Adipocyte (in vitro differentiated cells): ENCODE measurements at places on chromosomes 7 and 10.

GRCh38 chr7:129829737-129830631 lies 122.8 kb downstream of the UBE2H start:
- DNase-seq: peak; percentile 90

DNA sequence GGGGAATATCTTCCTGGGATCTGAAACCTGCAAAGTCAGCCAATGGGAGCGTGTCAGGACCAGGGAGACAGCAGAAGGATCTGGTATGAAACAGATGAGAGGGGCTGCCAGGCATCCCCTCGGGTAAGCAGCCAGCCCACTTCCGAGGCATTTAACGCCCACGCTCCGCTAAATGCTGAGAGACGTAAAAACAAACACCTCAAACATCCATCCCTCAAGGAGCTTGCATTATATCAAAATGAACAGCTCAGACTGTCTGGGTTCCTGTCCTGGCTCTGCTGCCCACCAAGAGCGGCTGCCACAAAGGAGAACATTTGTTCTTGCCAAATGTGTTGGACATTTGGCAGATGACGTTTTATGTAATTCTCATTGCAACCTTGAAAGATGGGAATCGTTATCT lies 7.0 kb upstream of the SERPINE1 start:
- DNase-seq: no peak

DNA sequence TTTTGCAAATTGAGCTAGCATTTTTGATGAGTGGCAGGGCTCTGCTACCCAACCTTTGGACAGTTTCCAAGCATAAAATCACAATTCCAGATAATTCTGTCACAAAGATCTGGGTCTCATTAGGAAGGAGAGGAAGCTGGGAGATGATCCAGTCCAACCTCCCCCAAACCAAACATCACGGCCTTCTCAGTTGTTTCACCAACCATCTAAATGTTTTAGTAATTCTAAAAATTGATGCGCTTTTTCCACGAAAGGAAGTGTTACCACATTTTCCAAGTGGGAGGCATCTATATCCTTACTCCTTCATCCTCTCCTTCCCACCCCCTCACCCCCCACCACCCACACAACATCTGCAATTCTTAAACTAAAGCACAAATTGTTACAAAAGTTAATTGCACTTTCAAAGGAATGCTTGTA lies 108.3 kb downstream of the EGFR start:
- peak; percentile 57 for DNase-seq

DNA sequence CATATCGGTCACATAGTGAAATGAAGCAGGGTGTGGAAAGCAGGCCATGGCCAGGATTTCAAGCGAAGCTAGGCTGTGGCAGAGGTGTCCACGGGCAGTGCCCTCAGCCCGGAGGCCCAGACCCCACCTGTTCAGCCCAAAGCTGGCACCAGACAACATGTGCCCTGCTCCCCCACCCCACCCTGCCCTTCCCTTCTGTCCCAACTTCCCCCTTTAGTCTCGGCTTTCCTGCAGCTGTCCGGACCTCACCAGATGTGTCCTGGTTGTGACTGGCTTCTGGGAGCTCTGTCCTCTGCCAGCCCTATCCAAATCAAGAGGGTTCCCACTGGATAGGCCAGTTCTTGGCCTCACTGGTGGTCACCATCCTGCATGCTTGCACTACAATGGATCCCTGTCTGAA lies 37.3 kb downstream of the ADAM12 start:
- DNase-seq: no peak

DNA sequence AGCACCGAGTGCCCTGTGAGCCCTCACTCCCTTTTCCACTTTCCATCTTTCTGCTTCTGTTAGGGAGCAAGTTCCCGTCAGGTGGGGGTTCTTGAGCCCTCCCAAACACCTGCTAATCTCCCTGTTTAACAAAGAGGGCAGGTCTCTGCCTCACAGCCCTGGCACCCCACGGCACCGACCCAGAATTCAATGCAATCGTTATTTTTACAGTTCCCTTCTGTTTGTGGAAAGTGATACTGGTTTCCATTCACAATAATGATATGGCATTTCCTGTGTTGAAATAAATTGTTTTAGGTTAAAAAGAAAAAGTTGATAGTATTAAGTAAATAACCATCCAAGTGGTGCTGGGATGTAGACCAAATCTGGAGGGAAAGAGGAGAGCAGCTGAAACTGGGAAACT lies 38.8 kb upstream of the SLC29A3 start:
- DNase-seq: no peak

GRCh38 chr7:90688810-90689209 lies 92.7 kb downstream of the CDK14 start:
- DNase-seq: no peak

- no peak for DNase-seq
Measured at GRCh38 chr7:149071641-149072437, 18.7 kb downstream of the ZNF786 start.

DNA sequence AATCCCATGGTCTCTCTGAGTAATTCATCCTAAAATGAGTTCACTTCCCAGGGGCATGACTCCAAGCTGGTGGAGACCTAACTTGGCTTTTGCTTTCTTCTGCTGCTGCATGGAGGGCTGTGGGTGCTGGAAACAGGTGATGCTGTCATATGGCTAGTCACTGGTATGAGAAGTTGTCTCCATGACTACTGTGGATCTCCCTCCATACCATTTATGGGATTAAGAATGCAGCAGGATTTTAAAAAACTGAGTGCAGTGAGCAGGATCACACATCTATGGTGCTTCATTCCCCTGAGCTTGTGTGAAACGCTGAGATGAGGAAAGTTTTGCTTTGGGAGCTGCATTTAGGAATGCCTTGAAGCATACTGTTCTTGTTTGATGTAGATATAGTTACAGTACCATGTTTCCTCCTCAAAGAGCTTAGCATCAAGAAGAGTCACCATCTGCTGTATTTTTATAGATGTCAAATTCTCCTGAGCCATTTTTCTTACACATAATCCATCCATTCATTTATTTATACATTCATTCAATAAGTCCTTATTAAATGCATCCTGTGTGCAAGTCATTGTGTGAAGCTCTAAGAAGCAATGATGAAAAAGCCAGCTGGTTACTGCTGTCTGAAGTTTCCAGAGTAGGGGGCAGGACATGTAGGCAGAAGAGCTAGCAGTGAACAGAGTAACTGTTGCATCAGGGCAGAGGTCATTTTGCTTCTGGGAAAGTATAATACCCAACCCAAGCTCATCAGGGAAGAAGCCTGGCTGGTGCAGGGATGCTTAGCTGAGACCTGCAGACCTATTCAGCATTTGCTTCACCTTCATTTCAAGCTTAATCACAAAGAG lies 534.8 kb downstream of the AUTS2 start:
- DNase-seq: peak; percentile 6

DNA sequence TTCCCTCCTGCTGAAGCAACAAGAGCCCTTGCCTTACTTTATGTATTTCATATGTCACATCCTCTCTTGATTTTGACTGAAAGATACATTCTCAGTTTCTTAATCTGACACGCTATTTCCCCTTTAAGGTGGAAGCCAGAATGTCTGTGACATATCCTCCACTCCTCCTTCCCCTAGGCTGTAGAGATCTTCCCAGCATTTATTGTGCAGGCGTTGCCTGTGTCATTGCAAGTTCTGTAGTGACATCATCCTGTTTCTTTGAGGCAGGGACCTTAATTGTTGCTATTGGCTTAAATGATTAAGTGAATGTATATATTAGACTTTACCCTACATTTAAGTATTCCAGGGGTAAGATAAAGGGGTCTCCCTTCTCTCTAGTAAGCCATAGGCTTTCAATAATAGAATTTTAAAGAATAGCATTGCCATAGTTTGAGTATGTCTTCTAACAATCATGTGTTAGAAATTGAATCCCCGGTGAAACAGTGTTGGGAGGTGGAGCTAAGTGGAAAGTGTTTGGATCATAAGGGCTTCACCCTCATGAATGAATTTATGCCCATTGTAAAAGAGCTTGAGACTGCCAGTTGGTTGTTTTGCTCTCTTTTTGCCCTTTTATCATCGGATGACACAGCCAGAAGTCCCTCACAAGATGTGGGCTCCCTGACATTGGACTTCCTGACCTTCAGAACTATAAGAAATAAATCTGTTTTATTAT lies 189.5 kb upstream of the CDC14C start:
- no peak for DNase-seq

- DNase-seq: no peak
Measured at GRCh38 chr7:131940621-131941165, 384.3 kb upstream of the PODXL start.

DNA sequence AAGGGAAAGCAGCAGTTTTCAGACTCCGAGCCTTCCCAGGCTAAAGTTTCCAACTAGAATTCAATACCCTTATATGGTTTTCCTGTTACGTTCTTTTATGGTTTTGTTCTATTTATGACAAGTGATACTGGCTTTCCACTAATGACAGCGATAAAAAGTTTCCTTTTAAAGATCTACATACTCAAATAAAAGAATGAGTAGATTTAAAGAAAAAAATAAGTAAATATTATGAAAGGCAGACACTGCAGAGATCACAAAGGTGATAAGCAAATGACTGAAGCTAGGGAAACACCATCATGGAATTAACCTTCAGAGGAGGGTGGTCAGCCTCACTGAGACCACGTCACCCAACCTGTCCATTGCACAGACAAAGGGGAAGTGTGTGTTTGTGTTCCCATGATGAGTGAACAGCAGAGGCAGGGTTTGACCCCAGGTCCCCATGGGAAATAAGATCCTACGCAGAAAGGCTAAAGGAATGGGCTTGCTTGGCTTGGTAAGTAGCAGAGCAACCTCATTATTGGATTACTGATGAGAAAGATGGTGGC lies 4.0 kb downstream of the VSIR start:
- DNase-seq: peak; percentile 32

DNA sequence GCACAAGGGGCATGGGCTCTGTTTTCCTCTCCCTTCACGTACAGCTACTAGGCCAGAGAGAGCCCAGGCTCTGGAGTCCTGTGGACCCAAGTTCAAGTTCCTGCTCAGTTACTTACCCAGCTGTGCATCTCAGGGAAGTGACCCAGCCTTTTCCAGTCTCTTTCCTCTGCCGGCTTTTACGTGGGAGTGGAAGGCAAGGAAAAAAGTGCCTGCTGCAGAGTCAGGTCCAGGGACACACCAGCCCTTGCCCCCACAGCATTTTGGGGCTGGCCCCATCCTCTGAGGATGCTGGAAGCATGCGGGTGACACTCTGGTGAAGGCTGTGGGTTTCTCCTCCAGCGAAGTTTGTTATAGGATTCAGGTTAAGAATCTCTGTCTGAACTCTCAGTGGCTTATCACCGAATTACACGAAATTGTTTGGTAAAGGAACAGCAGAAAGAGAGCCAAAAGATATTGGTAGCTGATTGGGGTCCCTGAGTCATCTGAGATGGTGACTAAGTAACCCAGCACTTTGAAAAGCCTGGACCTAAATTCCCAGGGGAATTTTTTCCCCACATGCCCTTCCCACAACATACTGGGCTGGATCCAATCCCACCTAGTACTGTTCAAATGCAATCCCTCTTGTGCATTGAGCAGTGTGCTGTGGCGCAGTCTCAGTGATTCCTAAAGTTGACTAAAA lies 424.3 kb downstream of the RPS24 start:
- DNase-seq: peak; percentile 39

GRCh38 chr10:26697163-26697921 lies at the start of gene PDSS1:
TSS of gene PDSS1 (plus strand) at chr10:26697701. CDS start at chr10:26697712, 11 bp downstream.
- DNase-seq: peak; percentile 83

GRCh38 chr10:79007421-79008319 lies 61.1 kb upstream of the ZMIZ1 start:
- peak; percentile 52 for DNase-seq

GRCh38 chr7:154436560-154436959 lies 384.4 kb downstream of the DPP6 start:
- DNase-seq: no peak

DNA sequence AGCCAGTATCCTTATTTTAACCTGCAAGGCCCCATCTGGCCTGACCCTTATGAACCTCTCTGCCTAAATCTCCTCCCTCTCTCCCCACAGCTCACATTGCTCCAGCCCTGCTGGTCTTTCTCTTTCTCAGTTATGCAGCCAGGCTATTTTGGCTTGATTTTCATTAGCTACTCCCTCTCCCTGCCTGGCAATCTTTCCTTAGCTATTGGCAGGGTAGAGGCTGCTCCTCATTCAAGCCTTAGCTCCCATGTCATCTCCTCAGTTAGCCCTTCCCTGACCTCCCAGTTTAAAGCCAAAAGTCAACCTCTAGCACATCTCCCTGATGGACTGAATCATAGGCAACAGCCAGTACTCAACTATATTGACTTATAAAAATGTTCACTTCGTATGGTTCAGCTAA lies 214.4 kb upstream of the CELF2 start:
- no peak for DNase-seq

DNA sequence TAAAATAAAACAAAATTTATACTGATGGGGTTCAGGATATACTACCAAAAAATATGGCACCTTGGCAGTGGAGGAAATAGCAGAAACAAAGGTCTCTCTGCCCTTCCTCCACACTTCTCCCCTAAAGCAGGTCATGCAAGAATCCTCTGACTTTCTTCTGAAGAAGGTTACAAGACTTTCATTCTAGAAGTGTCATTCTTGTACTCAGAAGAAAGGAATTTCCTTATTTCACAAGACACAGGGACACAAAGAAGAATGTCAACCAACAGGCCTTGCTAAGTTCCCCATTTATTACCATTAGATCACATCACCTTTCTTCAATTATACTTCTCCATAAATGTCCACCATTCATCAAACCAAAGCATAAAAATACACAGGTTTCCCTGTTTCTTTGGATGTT lies 470.2 kb downstream of the PAXIP1 start:
- no peak for DNase-seq

DNA sequence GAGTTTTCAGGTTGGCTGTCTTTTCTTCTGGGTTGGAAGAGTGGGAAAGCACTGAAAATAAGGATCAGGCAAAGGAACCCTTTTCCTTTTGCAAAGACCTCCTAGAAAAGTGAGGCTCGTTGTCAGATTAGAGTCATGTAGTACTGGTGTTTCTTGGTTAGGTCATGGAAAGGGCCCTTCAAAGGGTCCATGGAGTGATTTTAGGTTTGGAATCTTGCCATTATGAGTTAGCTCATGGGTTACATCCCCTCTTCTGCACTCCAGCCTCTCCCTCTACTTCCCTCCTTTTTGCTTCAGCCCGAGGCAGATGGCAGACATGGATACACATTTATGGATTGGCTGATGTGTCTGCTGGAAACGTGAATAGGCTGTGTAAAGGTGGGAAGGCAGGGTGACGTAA lies 47.0 kb downstream of the CREB5 start:
- no peak for DNase-seq

GRCh38 chr7:20172736-20173334 lies 44.3 kb downstream of the MACC1 start:
- peak; percentile 45 for DNase-seq

GRCh38 chr10:127332631-127333030 lies 136.2 kb upstream of the INSYN2A start:
- no peak for DNase-seq

- DNase-seq: no peak
Measured at GRCh38 chr7:117010375-117011133, 57.3 kb downstream of the ST7 start.

- peak; percentile 26 for DNase-seq
Measured at GRCh38 chr10:15745751-15746150, 26.0 kb upstream of the ITGA8 start.

DNA sequence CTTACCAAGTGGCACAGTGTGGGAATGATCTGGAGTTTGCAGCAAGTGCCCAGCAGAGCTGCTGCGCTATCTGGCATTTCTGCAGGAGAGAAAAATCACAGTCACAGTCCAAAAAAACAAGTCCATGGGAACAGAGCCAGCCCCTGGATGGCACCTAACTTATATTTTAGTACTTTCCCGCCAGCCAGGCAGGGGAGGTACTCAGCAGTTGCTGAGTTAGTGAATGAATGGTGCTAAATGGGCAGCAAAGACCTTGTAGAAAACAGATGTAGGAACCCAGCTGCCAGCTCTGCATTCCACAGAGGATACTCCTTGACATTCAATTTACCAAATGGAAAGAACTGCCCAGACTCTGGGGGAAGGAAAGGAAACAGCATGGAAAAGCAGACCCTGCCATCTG lies 54.5 kb downstream of the GSDME start:
- peak; percentile 62 for DNase-seq

- no peak for DNase-seq
Measured at GRCh38 chr10:44004913-44005787, 356.5 kb upstream of the ZNF32 start.
